Substantia nigra (tissue), 51 donors: ENCODE measurements at places on chromosomes 5 and 9.
A peak's percentile ranks its signal among the peaks of the same experiment; 100 is the strongest.

DNA sequence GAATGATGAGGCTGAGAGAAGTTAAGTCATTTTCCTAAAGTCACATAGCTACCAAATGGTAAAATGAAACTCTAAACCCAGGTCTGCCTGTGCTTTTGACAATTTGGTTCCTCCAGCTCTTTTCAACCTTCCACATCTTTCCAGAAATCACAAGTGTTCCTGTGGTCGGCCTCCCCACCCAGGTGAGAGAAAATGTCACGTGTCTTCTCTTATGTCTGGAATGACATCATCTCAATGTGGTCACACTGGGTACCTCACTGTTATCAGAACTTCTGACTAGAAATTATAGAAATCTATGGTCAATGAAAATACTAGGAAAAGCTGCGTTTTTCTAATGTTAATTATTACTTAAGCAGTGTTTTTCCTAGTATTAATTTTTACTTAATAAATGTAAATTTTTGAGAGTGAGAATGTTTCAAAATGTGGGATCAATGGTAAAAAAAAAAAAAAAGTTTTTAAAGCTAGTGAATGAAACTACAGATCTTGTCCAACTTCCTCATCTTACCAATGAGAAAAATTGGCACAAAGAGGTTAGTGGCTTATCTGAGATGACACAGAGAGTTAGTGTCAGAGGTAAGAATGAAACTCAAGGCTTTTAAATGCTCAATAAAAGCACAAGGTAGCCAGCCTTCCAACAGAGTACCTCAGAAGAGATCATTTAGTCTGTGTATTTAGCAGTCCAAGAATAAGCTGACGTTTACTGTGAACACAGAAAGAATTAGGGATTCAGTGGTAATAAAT lies 228.7 kb upstream of the NR4A3 start:
- no peak for DNase-seq

DNA sequence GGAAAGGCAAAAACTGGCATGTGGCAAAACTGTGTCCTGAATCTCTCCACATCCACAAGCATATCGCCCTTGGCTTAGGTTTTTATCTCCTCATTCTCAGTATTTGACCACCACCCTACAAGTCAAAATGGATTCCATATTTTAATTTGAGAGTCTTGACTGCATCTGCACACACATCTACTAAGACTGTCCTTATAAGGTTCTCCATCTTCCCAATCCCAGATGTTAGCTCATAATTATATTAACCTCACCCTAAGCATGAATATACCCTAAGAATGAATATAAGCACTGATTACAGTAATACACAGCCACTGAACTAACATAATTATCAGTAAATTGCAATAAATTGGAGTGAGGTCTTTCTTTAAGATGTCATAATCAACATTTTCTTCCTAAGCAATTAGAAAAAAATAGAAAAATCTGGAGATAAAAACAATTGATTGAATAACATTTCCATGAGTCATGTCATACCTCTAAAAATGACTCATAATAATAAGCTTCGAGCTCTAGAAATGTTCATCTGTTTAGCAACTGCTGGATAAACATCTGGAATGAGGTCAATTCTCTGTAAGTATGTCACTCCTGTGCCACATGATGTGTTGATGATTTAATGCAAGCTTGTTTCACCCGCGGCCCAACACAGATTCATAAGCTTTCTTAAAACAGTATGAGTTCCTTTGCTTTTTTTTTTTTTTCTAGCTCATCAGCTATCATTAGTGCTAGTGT lies 39.9 kb upstream of the PAM start:
- DNase-seq = no peak

GRCh38 chr5:81779125-81779915 lies 28.4 kb upstream of the SSBP2 start:
- peak; percentile 12 for DNase-seq

GRCh38 chr9:21744320-21744719 lies 58.1 kb upstream of the MTAP start:
- no peak for DNase-seq

GRCh38 chr9:112332977-112333638 lies at the start of gene PTBP3:
Gene PTBP3 (minus strand): TSS chr9:112333619. CDS start chr9:112297865, 35,754 bp downstream.
- peak; percentile 95 for DNase-seq

GRCh38 chr9:108748776-108749175 lies 107.0 kb downstream of the ACTL7B start:
- no peak for DNase-seq

GRCh38 chr5:97297063-97297703 lies 114.1 kb upstream of the RIOK2 start:
- peak; percentile 17 for DNase-seq

DNA sequence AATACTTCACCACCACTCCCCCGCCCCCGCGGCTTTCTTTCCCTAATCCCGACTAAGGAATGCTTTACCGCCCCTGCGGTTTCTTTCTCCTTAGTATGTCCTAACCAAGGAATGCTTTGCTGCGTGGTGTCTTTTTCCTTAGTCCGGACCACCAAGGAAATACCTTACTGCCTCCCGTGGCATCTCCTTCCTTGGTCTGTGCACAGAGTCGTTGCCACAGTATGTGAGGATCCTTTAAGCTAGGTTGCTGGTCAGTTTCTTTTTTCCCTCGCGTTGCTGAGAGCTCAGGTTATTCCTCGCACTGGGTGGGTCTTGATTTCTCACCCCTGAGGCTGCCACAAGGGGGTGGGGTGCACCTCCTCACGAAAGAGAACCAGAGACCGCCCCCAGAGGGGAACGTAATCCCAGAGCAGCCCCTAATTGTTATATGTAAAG lies 309.4 kb downstream of the NR3C1 start:
- no peak for DNase-seq

DNA sequence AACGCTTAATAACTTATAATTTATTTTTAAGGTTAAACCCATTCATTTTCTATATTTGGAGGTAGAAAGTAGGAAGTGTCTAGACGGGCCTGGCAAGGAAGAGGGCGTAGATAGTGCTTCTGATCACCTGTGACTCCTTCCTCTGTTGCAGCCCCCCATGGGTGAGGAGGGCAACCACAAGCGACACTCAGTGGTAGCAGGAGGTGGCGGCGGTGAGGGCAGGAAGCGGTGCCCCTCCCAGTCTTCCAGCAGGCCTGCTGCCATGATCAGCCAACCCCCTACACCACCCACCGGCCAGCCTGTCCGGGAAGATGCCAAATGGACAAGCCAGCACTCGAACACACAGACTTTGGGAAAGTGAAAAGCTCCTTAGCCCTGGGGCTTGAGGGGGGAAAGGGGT lies 36.7 kb downstream of the FAXDC2 start:
- DNase-seq = no peak

- no peak for DNase-seq
Observed at GRCh38 chr5:204966-205670, 12.8 kb downstream of the CCDC127 start.

DNA sequence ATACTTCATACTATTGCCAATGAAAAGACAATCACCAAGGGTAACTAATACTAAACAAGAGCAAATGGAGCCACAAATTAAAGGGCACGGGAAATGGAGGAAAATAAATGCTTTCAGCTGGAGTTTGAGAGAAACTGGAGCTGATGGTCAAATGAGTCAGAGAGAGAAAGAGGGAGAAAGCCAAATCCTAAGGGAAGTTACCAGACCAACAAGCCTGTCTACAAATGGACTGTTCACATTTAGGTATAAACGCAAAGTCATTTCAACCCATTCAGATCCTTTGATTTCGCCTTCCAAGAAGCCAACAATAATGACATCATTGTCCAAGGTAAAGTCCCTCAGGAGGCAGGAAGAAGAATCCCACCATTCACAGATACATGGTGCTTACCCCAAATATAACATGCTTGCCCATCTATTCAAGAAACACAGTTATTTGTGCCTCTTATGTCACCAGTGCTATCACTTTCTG lies 351.8 kb downstream of the RAB3C start:
- DNase-seq = no peak
